ENCODE measurements at places on chromosomes 5 and 9.

GRCh38 chr9:21970800-21971640 is 23.2 kb downstream of the CDKN2A start:
- DNase-seq, result no peak

DNA sequence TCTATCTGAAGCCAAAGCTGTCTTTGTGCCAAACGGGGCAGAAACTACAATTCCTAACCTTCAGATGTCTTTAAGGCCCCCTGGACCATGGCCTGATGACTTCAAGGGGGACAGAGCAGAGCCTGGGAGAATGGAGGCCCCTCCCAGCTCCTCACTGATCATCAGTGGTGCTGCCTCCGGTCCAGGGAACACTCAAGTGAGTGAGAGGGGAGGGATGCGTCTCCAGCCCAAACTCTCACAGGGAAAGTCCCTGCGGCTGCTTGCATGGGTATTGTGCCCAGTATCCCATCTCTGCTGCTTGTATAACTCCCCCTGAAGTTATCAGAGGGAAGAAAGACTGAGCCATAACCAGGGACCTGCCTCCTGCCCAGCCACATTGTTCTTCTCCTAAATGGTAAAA is 231.5 kb upstream of the PANK3 start:
- no peak for DNase-seq

DNA sequence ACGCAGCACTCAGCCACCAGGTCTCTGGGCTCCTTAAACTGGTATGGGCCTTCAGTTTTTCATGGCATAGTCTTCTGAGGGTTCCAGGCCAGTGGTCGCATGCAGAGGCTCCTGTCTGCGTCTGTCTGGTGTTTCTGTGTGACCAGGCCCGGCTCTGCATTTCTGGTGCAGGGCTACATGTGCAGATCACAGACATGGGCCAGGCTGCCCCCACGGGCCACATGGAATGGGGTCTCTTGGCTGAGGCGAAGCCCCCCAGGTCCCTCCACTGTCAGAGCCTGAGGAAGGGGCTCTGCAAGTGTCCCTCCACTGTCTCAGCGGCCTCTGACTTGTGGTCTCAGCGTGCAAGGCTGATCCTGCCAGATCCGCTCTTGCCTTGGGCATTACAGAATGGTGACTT is 15.6 kb upstream of the CARD19 start:
- no peak for DNase-seq

DNA sequence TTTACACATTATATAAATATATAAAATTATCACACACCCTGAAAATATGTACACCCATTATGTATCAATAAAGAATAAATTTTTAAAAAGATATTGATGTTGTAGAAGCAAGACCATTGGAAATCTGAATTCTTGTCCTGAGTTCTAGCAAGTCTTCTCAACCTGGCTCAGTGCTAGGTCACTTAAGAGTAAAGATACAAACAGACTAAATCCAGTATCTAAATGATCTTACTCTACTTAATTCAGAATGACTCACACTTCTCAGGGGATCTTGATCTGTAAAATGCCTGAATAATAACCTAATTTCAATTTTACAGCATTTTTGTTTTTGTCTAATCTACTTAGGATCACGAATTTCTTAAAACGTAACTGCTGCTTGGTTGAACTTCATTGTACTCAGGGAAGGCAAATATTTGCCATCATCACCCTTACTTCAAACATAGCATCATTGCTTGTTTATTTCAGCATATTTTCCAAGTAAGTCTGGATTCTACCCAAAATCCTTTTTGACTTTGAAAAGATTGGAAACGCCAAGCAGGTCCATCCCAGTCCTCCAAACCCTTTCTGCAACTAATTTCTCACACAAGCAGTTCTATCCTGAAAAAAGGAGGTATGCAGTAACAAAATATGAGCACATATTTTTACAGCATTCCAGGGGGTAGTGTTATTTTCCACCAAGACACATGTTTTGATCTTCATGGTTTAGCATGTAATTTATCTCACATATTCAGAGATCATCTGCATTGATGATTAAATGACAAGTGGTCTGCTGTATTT is 582.6 kb downstream of the PSAT1 start:
- DNase-seq, result no peak

GRCh38 chr5:181282874-181283273 is 21.9 kb upstream of the TRIM52 start:
- no peak for DNase-seq

- no peak for DNase-seq
Observed at GRCh38 chr5:35266276-35266675, 36.0 kb upstream of the PRLR start.

- DNase-seq, result no peak
Observed at GRCh38 chr9:90808398-90808797, 6.8 kb downstream of the SYK start.

DNA sequence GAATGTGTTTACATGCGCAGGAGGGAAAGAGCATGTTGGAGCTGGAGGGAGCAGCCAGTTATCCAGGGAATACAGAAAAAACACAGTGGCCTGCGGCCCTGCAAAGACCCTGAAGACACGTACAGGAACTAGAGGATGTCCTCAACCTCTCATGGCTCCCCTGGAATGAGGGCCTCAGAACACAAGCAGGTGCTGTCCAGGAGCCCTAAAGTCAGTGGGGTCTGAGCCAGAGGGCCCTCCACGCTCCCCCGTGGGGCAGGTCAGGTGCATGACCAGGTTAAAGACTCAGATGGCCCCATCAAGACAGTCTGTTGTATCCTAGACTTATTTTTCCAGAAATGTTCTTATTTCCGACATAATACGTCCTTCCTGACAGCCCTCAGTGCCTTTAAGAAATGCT is 106.9 kb downstream of the ROR2 start:
- no peak for DNase-seq

GRCh38 chr5:126878634-126879033 is 101.7 kb downstream of the LMNB1 start:
- DNase-seq, result no peak

DNA sequence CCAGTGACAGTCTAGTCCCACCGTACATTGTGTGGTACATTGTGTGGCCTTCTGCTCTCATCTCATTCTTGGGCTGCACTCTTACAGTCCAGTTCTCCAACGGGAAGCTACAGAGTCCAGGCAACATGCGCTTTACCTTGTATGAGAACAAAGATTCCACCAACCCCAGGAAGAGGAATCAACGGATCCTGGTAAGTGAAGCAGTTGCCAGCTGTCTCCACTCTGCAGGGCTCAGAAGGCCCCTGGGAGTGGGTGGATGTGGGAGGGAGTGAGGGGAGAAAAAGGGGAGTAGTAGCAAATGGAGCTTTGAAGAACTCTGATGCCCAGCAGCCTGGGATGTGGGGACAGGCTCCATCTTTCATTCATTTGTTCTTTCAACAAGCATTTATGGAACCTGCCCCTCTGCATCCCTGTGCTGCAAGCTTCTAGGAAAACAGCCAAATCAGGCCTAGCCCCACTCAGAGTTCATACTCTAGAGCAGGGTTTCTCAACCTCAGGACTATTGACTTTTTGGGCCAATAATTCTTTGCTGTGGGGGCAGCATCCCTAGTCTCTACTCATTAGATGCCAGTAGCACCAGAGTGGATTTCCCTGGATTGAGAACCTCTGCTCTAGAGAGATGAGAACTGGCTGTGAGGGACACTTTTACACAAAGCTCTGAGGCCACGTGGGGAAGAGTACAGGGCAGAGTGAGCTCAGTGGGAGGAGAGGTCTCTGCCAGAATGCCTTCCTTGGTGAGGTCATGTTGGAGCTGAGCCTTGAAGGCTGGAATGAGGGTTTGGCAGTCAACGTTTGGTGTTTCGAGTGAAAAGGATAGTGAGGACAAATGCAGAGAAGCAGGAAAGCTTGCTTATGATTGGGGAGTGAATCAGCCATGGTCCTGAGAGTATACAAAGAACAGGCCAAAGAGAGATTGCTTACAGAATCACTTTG is 1.1 kb downstream of the POLR1E start:
- no peak for DNase-seq

- DNase-seq, result no peak
Observed at GRCh38 chr5:179355976-179356974, 11.0 kb upstream of the ADAMTS2 start.

- DNase-seq, result no peak
Observed at GRCh38 chr5:133086366-133086875, 34.6 kb downstream of the HSPA4 start.
